Hepatic stellate cell (primary cell): ENCODE measurements at places on chromosomes 1 and 21.
A peak's percentile ranks its signal among the peaks of the same experiment; 100 is the strongest.

GRCh38 chr1:153791648-153792253 lies 16.5 kb downstream of the SLC27A3 start:
- DNase-seq: peak; percentile 48

DNA sequence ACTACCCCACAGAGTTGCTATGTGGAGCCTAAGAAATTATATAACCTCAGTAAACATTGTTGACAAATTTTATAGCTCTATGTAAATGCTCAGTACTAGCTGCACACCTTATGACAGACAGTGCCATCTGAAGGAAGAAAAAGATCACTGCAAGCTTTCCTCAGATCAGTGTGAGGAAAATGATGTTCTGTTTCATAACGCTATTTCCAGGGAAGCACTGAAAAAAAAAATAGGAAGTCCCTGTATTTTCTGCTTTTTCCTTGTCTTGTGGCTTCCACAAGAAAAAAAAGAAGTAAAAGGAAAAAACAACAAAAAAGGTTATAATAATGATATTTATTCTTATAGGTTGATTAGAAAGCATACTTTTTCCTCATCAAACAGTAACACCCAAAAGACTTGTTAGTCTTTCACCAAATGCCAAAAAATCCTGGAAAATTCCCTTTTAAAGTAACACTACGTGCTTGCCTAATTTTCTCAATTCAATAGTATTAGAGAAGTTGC lies 23.2 kb downstream of the LYST start:
- no peak for DNase-seq

GRCh38 chr1:66925558-66925910 lies 744 bp downstream of the MIER1 start:
- DNase-seq: no peak

DNA sequence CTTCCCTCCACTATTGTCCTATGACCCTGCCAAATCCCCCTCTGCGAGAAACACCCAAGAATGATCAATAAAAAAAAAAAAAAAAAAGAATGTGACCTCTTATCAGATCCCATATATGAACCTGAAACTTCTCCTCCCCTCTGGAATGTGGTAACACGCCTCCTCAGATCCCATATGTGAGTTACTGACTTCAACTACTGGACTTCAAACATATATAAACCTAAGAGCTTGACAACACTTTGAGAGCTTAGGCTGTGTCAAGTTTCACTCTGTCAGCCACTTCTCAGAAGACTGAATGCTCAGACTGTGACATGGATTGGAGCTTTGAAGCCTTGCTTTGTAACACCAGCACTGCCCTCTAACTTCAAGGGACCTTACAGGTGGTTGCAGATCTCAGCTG lies 148.4 kb downstream of the COP1 start:
- DNase-seq: no peak

- DNase-seq: no peak
Measured at GRCh38 chr1:215768303-215768702, 201.2 kb downstream of the KCTD3 start.

GRCh38 chr1:10001016-10001665 lies 4.1 kb downstream of the RBP7 start:
- no peak for DNase-seq

DNA sequence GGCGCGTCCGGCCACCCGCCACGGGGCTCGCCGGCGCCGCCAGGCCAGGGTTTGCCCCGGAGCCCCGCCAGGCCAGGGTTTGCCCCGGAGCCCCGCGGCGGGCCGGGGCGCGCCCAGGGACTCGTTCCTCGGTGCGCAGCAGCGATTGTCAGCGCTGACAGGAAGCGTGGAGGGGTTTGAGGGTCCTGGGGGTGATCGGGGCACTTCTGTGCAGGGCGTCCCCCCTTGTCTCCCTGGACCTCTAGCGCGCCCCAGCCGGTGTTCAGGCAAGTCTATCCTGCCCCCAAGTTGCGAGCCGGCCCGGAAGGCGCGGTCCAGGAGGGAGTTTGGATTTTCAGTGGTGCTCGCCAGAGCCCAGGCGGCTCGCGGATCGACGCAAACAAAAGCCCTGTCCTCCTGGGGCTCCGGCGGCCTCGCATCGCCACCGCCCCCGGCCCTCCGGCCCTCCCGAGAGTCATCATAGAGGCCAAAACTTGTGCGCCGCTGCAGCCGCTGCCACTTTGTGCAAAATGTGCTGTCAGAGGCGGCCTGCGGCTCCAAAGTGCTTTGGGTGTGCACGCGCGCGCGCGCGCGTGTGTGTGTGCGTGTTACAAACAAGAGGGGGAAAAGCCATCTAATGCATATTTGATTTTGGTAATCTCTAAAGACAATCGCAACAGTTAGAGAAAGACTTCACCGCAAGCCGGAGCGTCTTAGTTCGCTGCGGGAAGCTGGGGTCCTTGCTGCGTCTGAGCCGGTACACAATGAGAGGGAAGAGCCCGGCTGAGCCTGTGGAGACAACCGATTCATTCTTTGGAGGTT lies 1.0 kb downstream of the ROR1 start:
- DNase-seq: peak; percentile 60

- DNase-seq: no peak
Measured at GRCh38 chr1:160431006-160431405, 30.6 kb downstream of the VANGL2 start.

DNA sequence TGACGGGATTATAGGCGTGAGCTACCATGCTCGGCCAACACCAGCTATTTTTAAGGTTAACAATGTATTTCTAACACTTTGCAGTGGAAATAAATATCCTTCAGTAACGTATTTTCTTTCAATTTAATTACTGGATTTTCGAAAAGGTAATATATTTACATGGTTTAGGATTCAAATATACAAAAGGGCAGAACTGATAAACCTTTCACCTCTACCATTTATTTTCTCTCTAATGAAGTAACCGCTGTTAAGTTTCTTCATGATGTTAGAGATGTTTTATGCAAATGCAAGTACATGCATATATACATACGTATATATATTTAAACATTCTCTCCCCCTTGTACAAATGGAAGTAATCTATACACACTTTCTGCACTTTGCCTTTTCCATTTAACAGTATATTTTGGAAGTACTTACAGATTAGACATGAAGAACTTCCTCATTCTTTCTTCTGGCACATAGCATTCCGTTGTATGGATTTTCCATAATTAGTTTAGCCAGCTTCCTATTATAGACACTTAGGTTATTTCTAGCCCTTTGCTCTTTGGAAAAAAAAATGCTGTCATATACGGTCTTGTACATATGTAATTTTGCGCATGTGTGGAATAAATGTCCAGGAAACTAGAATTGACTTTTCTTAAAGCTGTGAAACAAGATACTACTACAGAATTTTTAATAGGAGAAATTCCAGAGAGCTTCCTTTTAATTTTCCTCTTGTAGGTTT lies 14.9 kb upstream of the HJV start:
- DNase-seq: peak; percentile 22

GRCh38 chr1:87728169-87728568 lies 399.5 kb downstream of the LMO4 start:
- no peak for DNase-seq

DNA sequence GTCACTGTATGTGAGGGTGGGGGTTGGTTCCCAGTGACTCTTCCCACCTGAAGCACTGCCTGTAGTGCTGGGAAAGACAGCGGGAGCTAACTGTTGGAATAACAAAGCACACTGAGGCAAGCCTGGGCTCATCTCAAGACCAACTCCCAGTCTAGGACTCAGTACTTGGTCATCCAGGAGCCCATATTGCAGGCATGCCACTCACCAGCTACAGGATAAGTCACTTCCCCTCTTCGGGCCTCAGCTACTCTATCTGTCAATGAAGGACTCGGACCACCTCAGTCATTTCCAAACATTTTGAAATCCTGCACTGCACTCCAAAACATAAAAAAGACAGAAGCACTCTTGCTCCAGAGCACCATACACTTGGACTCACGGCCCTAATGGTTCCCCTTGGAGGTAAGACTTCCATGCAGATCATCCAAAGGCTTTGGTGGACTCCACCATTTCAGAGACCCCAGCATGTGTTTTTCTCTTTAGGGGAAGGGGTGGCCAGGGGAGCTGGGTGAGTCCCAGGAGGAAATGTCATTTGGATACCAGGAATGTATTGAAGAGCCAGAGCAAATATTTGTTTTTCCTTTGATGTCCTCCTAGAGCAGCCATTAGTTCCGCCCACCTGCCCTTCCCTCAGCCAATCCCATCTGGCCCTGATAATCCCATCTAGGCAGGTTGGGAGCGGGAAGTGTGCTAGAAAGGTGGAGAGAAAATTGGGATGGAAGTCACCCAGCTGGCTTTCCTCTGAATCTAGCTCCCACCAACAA lies 3.1 kb downstream of the NUAK2 start:
- DNase-seq: no peak

DNA sequence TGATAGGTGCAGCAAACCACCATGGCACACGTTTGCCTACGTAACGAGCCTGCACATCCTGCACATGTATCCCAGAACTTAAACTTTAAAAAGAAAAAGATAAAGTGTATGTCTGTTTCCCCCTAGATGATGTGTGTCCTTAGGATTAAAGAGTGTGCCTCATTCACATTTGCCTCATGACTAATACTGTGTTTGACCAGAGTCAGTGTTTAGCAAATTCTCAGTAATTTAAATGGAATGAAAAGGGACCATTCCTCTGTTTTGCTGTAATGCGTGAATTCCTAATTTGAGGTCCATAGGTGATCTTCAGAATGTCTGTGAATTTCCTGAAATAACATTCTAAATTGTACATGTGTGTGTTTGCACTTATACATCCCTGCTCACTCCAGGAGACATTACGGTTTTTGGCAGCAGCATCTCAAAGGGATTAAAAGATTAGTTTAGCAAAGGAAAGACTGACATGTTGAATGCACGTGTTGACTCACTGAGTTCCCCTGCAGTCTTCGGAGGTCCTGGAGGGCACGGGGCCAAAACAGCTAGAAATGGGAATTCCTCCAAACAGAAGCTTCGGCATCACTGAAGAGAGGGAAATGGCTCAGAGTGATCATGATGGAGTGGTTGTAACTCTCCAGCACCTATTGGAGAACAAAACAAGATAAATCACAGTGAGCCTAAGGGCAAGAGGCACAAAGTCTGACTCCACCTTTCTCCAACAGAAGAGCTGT lies 19.1 kb upstream of the SLC35F3 start:
- no peak for DNase-seq

DNA sequence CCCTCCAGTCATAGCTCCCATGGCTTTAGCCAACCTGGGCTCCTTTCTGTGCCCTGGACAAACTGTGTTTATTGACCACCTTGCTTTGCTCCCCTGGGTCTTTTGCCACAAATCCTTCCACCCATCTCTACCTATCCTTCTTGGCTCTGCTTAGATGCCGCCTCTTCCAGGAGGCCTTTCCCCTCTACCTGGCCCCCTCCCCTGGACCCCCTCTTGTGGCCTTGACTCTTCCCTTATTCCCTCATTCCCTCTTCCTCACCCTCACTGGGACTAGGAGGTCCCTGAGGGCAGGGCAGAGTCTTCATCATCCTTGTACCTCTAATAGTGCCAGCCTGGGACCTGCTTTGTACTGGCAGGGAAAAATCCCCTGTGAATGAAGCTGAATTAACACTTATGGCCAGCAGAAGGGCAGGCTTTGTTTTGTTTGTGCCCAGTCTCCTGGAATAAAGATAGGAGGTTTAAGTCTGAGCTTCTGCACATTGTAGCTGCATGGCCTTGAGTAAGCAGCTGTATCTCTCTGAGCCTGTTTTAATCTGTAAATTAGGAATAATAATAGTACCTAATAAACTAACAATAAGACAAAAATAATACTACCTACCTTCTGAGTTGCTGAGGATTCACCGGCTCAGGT lies 13.7 kb downstream of the PTPRU start:
- no peak for DNase-seq
